ENCODE measurements at places on chromosomes 2 and 18.

DNA sequence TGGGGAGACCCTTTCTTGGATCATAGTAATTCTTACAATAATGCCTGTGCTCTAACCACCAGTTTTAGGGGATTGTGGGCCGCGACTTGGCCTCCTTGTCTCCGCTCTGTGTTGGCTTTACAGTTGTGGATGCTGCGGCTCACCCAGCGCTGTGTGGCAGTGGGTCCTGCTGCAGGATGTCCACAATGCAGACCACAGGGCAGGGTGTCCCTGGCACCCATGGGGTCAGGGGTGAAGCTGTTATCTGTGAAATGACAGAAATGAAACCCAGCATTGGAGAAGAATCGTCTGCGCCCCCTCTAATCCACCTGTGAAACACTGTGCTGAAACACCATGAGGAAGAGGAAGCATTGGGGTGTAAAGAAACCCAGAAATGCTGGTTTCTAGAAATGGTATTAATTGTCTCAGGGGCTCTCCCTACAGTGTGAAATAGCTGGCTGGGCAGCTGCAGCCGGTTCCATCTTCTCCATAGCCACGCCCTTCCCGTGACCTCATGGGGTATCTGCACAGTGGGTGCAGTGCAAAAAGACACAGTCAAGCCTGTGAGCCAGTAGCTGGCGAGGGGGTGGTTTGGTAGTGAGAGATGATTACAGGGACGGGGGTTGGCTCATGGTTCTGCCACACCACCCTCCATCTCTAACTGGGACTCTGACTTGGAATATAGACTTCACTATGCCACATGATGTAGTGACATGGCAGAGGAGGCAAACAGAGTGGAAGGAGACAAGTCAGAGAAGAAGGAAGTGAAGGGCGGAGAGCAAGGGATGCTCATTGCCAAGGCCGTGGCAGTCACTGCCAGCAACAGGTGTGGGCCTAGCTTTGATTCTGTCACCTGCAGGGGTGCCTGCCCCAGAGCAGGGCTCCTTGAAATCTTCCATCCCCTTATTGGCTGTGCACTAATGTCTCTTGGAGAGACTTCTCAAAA, 16.2 kb downstream of the INPP4A start:
- DNase-seq: no peak

DNA sequence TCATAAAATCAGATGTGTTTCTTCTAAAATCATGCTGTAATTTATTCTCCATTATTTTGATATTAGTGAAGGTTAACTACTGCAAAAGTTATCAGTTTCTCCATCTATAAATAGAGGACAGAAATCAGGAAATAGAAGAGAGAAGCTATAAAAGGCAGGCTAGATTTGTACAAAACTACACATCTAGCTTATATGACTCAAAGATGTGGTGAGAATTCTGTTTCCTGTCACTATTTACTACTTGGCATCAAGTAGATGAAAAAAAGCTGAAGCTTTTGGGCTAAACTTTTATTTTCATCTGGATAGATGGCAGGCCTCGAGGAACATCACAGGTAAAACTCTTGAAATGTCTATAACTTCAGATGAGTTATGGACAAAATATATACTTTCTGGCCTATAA, 49.8 kb upstream of the NAB1 start:
- no peak for DNase-seq

- no peak for DNase-seq
These were observed 3.3 kb downstream of the SLC8A1 start for GRCh38 chr2:40448476-40449079.

DNA sequence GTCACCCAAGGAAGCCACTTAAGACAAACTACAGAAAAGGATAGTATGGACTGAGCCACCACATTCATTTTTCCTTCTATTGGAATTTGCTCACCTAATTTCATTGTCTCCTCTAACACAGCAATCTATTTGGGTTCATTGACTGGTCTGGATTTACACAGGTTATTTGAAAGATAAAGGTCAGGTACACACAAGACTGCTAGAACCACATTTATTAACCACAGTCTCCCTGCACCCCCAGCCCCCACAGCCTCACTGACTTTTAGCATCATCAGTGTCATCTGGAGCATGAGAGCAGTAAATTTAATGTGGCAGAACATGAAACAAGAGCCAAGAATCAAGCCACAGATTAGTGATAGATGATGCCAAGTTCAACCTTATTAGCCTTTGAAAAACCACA, 226.9 kb upstream of the GYPC start:
- no peak for DNase-seq

- no peak for DNase-seq
These were observed 38.1 kb upstream of the STAT1 start for GRCh38 chr2:191051825-191052778.

- DNase-seq: no peak
These were observed 65.5 kb downstream of the EPB41L3 start for GRCh38 chr18:5478261-5478660.

DNA sequence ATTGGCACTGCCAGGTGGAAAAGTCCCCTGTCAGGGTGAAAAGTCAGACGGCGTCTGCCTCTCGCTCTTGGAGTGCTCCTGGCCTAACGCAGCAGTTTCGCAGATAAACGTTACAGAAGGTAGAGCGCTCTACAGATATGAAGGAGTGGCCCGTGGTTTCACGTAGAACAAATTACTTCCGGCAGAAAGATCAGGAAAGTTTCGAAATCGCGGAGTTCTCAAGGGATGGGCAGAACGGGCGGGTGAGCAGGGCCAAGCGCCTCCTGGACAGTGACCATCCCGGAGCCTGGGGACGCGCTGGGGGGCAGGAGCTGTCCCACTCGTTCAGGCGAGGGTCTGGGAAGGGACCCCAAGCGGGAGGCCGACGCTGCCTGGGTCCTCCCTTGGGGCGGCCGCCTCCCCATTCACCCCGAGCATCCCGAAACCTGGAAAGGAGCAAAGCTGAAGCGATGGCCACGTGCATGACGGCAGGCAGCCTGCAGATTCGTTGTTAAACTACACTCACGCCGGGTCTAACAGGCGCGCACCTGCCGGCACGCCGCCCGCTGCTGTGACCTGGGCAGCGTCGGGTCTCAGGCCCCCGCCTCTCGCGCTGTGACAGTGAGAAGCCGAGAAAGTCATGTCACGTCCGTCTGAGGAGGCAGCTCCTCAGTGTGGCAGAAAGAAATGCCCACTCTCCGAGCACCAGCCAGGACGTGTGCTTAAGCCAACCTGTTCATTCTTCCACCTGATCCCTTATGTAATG, 122.9 kb upstream of the SALL3 start:
- DNase-seq: no peak

DNA sequence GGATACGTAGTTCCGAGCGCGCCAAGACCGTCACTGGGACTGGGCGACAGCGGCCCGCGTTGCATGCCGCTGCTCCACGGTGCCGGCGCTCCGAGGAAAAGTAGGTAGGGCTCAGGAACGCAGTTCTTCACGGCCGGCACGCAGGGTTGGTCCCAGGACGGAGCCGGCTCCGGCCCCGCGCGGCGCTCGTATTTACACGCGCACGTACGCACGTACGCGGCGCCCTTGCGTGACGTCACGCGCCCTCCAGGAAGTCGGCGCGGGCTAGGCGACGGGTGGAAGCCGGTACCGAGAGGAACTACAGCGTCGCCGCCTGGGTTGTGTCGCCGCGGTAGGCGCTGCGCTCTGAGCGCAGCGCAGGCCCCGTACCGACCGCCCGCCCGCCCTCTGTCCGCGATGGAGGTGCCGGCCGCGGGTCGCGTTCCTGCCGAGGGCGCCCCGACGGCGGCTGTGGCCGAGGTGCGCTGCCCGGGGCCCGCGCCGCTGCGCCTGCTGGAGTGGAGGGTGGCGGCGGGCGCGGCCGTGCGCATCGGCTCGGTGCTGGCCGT, at the start of gene CTDP1:
Gene CTDP1, plus strand, starts transcription at position 252 of the 548 bp plus-strand sequence. Its CDS starts 145 bp downstream, at position 397.
- peak; percentile 93 for DNase-seq

DNA sequence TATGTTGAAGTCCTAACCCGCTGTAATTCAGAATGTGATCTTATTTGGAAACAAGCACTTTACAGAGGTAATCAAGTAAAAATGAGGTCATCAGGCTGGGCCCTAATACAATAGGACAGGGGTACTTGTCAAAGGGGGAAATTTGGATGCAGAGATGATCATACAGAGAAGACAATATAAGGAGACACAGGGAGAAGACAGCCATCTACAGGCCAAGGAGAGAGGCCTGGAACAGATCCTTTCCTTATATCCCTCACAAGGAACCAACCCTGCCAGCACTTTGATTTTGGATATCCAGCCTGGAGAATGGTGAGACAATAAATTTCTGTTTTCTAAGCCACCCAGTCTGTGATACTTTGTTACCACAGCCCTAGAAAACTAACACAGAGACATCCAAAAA, 104.3 kb downstream of the METTL4 start:
- no peak for DNase-seq

GRCh38 chr2:10547663-10548376, 99.7 kb upstream of the ODC1 start:
- DNase-seq: no peak
